ENCODE measurements at places on chromosomes 11 and 22. TPM values are rescaled to one million over a fixed set of nuclear protein-coding genes. Genes with fewer than 3 reads are reported as not detected.
A peak's percentile ranks its signal among the peaks of the same experiment; 100 is the strongest.

DNA sequence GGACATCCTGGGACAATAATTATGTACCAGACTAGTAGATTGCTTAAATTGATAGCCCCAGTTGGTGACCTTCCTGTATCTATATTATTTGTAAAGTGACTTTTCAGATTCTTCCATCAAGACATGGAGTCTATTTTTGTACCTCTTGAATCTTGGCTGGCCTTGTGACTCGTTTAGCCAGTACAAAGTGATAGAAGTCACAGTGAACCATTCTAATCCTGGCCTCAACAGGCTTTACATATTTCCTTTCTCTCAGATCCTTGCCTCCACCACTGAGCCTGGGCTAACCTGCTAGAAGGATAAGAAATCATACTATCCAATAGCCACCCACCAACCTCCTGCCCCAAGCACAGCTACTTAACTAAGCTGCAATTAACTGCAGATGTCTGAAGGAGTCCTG is 37.5 kb upstream of the SLC6A5 start:
- no peak for DNase-seq

Gene GVQW3
- 13.1 TPM for polyA plus RNA-seq

Gene SAA4
- polyA plus RNA-seq = not detected

Gene FGF4
- polyA plus RNA-seq = not detected

Gene MCHR1
- 0.42 TPM for polyA plus RNA-seq

DNA sequence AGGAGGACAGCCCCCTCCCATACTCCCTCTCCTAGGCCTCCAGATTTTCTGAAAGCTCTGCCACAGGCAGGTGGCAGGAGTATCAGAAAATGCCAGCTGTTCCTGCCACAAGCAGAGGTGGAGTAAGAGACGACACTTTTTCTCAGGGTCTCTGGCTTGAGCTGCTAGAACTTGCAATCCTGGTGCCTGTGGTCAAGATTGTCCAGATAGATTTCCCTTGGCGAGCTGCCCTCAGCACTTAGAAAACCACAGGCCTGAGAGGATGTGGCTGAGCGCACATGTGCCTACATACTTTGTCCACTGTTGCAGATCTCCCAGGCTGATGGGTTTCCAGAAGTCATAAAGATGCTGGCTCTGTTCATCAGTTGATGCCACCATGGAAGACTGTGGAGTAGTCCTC is 65.7 kb upstream of the NAV2 start:
- DNase-seq = no peak

DNA sequence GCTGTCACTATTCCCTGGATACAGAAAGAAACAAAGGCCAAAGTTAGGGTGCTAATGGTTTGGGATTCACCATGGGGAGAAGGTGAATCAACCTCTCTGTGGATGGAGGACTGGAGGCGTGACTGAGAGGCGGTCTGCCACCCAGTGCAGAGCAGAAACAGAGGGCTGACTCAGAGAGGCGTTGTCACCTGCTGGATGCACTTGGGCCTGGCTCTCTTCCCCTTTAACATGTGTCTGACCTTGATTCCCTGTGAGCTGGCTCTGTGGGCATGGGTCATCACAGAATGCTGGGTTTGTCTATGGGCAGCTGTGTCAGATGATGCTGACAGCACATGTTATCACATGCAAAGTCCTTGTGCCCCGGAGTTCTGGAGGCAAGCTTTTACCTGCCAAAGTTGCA is 75.9 kb downstream of the LDLRAD3 start:
- no peak for DNase-seq

DNA sequence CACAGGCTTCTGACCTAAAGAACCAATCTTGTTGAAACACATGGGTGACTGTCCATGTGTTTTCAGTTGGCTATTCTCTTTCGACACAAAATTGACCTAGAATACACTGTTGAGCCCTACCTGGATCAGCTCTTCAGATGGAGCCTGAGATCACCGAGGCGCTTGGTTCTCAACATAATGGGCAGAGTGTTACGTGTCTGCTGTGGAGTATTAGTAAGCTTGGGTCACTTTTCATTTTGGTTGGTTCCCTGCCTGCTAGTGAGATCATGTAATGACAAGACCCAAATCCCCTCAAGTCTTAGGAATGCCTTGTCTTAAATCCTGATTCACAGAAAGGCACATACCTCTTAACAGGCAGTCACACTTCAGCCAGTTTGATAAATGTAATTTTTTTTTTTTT is 8.7 kb downstream of the MED19 start:
- no peak for DNase-seq

DNA sequence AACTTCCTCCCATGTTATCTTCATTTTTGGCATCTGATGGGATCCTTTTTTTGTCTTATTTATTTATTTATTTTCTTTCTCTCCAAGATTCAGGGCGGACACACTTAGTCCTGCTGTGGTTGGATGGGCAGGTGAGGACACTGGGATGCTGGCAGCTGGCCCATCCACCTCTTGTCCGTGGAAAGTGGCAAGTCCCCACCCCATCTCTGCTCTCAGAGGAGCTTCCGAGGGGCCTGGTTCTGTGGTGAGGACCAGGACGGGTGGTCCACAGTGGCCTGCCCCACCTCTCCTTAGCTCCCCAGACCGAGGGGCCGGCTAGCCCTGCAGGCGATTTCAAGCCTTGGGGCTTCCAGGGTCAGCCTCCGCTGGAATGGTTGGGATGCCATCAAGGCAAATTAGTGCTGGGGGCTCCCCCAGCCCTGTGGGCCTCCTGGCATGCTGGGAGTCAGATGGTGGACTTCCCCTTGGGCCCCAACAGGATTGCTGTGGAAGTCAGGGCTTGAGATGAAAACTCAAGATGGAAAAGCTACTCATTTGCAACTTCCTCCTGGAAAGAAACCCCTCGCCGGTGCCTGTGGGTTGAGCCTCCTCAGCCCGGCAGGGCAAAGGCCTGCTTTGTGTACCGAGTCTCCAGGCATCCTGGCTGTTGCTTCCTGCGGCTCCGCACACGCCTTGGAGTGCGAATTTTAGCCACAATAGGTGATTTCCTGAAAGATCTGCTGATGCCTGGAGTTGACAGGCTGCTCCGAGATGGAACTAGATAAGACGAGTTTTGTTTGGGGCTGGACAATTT is 31.2 kb upstream of the LINC01488 start:
- DNase-seq = peak; percentile 33

- DNase-seq = no peak
Measured at GRCh38 chr11:69947793-69948255, 128.6 kb upstream of the FGF3 start.

- peak; percentile 60 for DNase-seq
Measured at GRCh38 chr11:131748151-131749050, 378.0 kb downstream of the NTM start.

DNA sequence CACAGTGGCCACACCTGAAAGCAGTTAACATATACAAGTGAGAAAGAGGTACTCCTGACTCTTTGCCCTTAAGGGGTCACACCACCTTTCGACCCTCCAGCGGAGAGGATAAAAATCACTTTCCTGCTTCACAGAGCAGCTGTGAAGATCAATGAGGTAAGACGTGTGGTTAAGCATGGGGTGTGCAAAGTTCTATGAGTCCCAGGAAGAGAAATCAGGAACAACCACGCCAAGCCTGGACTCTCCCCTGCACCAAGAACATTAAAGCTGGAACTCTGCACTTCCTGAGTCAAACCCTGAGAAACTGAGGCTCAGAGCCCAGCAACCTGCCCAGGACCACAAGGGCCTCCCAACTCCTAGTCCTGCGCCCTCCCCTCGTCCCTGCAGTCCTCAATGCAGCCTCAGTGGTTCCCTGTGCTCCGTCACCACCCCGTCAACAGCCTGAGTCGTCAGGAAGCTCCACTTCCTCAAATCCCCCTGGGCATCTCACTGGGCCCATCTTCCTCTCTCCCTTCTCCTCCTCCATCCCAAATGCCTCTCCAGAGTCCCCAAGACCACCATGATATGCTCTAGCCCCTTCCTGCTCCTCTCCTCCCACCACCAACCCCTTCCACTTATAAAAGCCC is 17.7 kb downstream of the TNKS1BP1 start:
- no peak for DNase-seq

GRCh38 chr11:74746868-74747267 is 1.8 kb upstream of the RNF169 start:
- DNase-seq = no peak

GRCh38 chr11:131985846-131986301 is 615.5 kb downstream of the NTM start:
- peak; percentile 91 for DNase-seq

- DNase-seq = no peak
Measured at GRCh38 chr11:46520971-46521745, 72.7 kb downstream of the AMBRA1 start.

Gene CRYAB
- polyA plus RNA-seq = 29.6 TPM

All from right lung (tissue), 10 donors.